ENCODE measurements at places on chromosomes 7 and 10. TPM values are rescaled to one million over a fixed set of nuclear protein-coding genes. Genes with fewer than 3 reads are reported as not detected.

GRCh38 chr10:133198621-133199487 lies 31.2 kb upstream of the UTF1 start:
- DNase-seq, result no peak

- DNase-seq, result no peak
These were observed 473.5 kb downstream of the CCSER2 start for GRCh38 chr10:84801916-84802315.

DNA sequence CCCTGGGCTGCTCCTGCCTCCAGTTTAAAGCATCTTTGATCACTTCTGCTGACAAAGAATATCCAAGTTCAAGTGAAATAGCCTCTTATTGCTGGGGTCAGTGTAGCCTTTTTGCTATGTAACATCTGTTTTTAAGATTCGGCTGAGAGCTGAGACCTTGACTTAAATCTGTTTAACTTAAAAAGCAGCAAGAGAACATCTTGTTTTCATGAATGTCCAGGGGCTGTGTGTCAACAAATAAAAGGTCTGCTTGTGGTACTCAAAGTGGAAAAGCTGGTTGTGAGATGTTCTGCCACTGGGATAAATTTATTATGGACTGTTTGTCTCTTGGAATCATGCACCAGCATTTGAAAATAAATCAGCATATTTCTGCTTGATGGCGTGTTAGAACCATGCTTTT lies 73.2 kb downstream of the CALD1 start:
- DNase-seq, result no peak

- DNase-seq, result no peak
These were observed 439.6 kb downstream of the CALN1 start for GRCh38 chr7:71972534-71972933.

Gene ZNF467
- total RNA-seq, result 0.25 TPM

DNA sequence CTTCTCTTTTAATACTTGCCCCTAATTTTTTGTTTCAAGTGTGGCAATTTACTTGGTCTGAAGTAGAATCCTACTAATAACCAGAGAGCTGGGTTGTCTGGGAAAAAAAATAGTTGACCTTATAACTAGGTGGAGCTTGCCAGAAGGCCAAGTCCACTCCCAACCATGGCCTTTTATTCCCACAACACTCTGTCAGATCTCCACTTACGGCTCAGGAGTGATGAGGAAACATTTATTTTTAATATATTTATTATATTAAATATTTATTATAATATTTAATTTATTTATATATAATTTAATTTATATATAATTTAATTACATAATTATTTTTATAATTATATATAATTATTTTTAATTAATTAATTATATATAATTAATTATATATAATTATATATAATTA lies 58.8 kb downstream of the TSPAN12 start:
- DNase-seq, result no peak

Measured in activated CD4-positive, alpha-beta memory T cell treated with anti-CD3 and anti-CD28 coated beads, Interleukin-2, amount 10 ng/mL, durations not matched to agents 7 days and 5 days (primary cell).